ENCODE measurements at places on chromosomes 5 and 9.

DNA sequence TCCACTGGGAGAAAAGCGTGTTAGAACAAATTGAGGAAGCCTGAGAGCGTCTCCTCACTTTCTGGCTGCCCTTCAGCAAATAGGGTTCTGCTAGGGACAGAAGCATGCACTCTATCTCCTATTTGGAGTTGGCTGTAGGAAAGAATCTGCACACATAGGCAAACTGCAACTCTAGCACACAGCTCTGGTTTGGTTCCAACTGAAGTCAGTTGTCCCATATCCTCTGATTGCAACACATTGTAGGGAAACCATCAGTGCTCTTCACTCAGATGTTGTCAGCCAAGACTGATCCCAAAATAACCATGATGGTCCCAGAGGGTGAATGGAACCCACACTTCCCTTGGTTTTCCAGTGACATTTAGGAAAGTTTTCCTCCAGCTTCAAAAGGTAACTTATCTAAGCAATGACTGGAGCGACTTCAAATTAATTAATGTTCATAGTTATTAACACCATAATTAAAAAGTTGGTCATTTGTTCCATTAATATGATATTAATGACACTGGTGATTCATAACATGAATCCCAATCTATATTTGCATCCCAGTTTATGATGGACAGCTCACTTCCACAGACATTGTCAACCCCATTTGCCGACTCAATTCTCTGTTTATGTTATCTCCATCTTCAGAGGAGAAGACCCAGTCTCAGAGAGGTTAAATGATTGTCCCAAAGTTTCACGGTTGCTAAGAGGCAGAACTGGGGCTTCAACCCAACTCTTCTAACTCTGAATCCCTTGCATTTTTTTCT, 136.7 kb upstream of the ZNF462 start:
- DNase-seq = peak; percentile 21

DNA sequence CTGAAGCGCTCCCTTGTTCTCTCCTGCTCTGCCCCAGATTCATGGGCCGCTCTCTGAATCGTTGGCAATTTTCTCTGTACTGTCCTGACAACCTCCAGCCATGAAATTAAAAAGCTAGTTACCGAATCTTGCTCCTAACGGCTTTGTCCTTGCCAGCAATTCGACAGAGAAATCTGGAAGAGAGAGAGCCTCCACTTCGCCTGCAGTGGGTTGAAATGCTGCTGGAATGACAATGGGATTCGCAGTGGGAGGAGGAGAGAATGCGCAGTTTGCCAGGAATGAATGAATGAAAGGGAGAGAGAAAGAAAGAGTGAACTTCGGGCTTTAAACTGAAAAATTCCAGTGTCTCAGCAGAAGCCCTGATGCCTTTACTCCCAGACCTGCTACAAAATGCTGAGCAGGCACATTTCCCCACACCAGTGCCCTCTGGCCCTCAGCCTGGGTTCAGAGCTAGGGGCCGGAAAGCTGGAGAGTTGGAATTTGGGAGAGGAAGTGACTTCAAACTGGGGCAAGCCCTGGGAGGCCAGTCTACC, 11.5 kb upstream of the BOD1 start:
- DNase-seq = no peak

DNA sequence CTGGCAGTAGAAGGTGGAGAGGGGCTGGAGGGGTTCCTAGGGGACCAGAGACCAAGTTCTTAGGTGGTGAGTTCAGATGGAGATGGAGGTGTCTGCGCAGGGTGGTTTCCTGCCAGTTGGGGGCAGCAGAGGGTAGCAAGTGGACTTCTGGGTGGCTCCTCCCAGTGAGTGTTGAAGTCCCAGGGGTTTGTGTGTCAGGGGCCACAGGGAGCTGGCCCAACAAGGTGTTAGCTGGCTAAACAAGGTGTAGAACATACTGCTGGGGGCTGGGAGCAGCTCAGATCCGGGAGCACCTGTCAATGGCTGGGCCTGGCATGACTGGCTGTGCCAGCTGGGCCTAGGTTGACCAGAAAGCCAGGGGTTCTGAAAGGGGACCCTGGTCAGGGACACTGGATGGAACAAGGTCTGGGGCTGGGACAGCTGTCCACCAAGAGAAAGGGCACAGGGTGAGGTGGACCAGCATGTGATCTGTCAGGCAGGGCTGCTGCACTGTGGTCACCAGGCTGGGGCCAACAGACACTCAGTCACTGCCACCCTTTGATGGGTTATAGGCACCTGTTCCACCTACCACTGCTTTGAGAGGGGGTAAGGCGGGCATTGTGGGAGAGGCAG, 35.6 kb downstream of the DAB2IP start:
- peak; percentile 79 for DNase-seq

GRCh38 chr5:142507531-142508372, 178.1 kb downstream of the FGF1 start:
- DNase-seq = no peak

DNA sequence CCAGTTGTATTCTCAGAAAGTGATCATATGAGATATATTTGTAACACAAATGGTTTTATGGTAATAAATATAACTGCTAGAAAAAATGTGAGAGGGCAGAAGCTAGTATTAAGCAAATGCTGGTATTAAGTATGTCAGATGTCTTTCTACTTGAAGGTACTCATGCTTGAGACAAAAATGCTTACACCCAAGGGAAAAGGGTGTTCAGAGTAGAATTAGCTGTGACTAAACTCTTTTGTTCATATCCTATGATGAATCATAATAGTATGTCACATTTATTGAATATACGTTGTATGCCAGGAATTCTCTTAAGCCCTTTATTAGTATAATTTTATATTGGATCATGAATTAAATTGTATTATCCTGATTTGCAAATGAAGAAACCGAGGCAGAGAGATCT, 2.2 kb downstream of the ADGRV1 start:
- DNase-seq = no peak

Data from adipocyte (in vitro differentiated cells).